ENCODE measurements at places on chromosomes 5 and 9. TPM values are rescaled to one million over a fixed set of nuclear protein-coding genes. Genes with fewer than 3 reads are reported as not detected.

Gene ANGPTL2
- 184 TPM for total RNA-seq

Gene LHX2
- total RNA-seq, result not detected

Gene DNAJC18
- total RNA-seq, result 12.4 TPM

Gene CNTNAP3
- total RNA-seq, result 0.15 TPM

Gene CSF1R
- under 0.01 TPM for total RNA-seq

Gene YIPF5
- total RNA-seq, result 137 TPM

Gene UBTD2
- total RNA-seq, result 23.2 TPM

Gene ANKRD18A
- 7.0 TPM for total RNA-seq

Gene CCDC183
- total RNA-seq, result 0.33 TPM

Gene CCNB1
- total RNA-seq, result 19.0 TPM

Gene PCDHB4
- 0.17 TPM for total RNA-seq

Gene PRLR
- 0.17 TPM for total RNA-seq

Gene TAF1L
- total RNA-seq, result under 0.01 TPM

Gene UGT3A2
- total RNA-seq, result not detected

Gene PCDHGA12
- total RNA-seq, result 26.0 TPM

Gene DOLK
- total RNA-seq, result 40.9 TPM

Gene ANKRD34B
- total RNA-seq, result not detected

Gene SAXO1
- 0.17 TPM for total RNA-seq

Gene HAVCR1
- 0.17 TPM for total RNA-seq

Gene PPIC
- 57.7 TPM for total RNA-seq

Gene HMGCS1
- 31.6 TPM for total RNA-seq

Gene ZNF462
- total RNA-seq, result 17.0 TPM

Gene MAMDC2
- total RNA-seq, result 3.2 TPM

Gene ROPN1L
- total RNA-seq, result 0.29 TPM

Gene MEIKIN
- not detected for total RNA-seq

Gene RABEPK
- 37.7 TPM for total RNA-seq

Gene UNC5A
- not detected for total RNA-seq

Gene MEGF10
- total RNA-seq, result under 0.01 TPM

Gene PTGR1
- total RNA-seq, result 161 TPM

Gene ANKRD20A1
- total RNA-seq, result 0.73 TPM
